ENCODE measurements at places on chromosomes 6 and 20.

- no peak for DNase-seq
These were observed 99.8 kb downstream of the OPRM1 start for GRCh38 chr6:154138793-154139192.

- peak; percentile 27 for DNase-seq
These were observed 514 bp downstream of the TCFL5 start for GRCh38 chr20:62860924-62861691.

- DNase-seq, result no peak
These were observed 217.4 kb upstream of the FAM83B start for GRCh38 chr6:54629131-54629530.

DNA sequence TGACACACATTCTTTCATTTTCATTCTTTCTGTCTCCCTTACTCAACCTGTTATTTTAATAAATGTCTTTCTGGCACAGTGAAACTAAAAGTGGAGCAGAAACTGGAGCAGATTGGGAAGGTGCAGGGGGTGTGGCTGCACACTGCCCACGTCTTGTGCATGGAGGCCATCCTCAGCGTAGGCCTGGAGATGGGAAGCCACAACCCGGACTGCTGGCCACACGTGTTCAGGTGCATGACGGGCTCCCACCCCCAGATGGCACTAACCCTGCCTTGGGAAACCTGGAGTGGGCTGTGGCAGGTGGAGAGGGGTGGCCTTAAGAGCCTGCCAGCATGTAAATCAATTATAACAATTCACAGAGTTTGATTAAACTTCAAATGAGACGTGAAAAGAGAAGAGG lies 71.4 kb upstream of the PBOV1 start:
- DNase-seq, result no peak

- DNase-seq, result no peak
These were observed 70.8 kb upstream of the SRSF6 start for GRCh38 chr20:43386878-43387277.

- DNase-seq, result no peak
These were observed 300.9 kb downstream of the DHX35 start for GRCh38 chr20:39263076-39263475.

DNA sequence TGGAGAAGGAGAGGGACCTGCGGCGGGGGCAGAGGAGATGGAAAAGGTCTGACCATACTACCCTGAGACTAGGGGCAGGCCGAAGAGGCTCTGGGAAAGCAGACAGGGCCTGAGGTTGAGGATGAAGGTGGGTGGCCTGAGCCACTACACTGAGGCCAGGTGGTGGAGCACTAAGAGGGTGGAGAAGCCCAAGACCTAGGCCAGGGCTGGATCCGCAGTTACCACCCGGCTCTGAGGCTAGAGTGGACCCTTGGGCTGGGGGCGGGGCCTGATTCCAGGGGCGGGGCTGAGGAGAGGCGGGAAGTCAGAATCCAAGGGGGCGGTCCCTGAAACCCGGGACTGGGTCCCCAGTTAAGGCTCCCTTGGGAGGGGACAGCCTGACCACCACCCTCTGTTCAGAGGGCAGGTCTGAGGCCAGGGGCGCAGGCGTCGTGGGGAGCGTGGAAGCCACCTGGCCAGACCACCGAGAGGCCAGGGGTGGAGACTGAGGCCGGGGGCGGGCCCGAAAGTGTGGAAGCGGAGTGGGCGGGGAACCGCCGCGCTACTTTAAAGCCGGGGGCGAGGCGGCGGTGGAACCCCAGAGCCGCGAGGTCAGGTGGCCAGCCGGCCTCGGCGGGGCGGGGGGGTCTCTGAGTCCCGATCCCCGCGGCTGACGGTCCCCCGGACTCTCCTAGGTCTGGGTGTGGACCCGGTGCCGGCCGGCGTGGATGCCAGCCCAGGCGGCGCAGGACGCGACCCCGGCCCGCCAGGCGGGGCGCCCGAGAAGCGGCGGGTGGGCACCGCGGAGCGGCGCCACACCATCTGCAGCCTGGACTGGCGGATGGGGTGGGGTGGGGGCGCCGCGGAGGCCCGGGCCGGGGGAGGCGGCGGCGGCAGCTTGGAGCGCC lies 8.3 kb downstream of the CCM2L start:
- peak; percentile 88 for DNase-seq

- no peak for DNase-seq
These were observed 48.3 kb upstream of the FANCE start for GRCh38 chr6:35403544-35404442.

All from K562 (cell line).